Progenitor cell of endocrine pancreas (in vitro differentiated cells): ENCODE measurements at places on chromosomes 13 and 19. TPM values are rescaled to one million over a fixed set of nuclear protein-coding genes. Genes with fewer than 3 reads are reported as not detected.

- no peak for DNase-seq
- no peaks in the 10 kb centered on the region for H3K4me1 ChIP-seq
- no peak overlapping the region for H3K4me3 ChIP-seq
- peak overlapping the region; percentile 41 for H3K27ac ChIP-seq
- H3K36me3 ChIP-seq = no peaks in the 10 kb centered on the region
- no peaks in the 10 kb centered on the region for H3K27me3 ChIP-seq
Observed at GRCh38 chr19:29677001-29677817, 11.9 kb downstream of the PLEKHF1 start.

DNA sequence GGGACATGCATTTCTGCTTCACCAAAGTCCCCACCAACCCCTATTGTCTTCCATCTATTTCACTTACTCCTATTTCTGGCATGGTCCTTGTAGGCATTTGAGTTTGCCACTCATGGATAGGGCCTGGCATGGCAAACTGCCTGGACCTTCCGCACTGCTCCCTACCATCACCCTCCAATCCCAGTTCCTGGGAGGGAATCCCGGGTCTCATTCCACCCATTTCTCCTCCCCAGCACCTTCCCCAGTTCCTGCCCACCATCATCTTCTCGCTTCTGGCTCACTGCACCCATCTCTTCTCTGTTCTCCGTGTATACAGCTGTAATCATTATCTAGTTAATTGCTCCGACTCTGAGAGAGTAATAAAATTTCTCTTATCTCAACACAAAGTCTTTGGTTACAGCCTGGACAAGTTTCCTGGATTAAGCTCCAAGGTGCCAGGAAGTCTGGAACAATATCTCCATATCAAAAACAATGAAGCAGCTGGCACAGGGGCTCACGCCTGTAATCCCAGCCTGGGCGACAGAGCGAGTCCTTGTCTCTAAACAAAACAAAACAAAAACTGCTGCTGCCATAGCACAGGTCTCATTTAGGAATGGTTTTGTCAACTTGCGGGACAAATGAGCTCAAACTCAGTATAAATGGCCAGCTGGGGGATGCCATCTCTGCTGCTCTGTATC is 17.0 kb upstream of the COX7A1 start:
- peaks cover 2% of the 10 kb centered on the region for H3K36me3 ChIP-seq
- peaks cover 4% of the 10 kb centered on the region for H3K4me1 ChIP-seq
- DNase-seq = no peak
- no peak overlapping the region for H3K27ac ChIP-seq

DNA sequence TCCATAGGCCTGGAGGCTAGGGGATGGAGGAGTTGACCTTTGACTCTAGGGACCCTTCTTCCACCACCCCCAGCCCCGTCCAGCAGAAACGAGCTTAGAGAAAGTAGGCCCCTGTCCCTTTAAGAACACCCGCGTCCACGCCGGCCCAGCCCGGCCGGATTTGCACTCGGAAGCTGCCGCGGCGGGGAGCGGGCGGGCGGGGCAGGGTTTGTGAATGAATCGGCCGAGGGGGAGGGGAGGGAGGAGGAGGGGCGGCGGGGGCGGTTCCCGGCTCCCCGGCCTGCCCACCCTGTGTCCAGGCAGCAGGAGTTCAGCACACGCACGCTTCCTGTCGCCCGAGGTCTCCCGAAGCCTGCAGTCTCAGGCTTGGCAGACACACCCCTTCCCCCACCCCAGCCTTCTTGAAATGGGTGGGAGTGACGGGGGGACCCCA is 1.5 kb downstream of the UNC13A start:
- H3K4me3 ChIP-seq = no peak overlapping the region
- peaks cover 57% of the 10 kb centered on the region for H3K27me3 ChIP-seq
- no peak overlapping the region for H3K27ac ChIP-seq
- DNase-seq = no peak
- H3K36me3 ChIP-seq = no peaks in the 10 kb centered on the region
- peaks cover 3% of the 10 kb centered on the region for H3K4me1 ChIP-seq

DNA sequence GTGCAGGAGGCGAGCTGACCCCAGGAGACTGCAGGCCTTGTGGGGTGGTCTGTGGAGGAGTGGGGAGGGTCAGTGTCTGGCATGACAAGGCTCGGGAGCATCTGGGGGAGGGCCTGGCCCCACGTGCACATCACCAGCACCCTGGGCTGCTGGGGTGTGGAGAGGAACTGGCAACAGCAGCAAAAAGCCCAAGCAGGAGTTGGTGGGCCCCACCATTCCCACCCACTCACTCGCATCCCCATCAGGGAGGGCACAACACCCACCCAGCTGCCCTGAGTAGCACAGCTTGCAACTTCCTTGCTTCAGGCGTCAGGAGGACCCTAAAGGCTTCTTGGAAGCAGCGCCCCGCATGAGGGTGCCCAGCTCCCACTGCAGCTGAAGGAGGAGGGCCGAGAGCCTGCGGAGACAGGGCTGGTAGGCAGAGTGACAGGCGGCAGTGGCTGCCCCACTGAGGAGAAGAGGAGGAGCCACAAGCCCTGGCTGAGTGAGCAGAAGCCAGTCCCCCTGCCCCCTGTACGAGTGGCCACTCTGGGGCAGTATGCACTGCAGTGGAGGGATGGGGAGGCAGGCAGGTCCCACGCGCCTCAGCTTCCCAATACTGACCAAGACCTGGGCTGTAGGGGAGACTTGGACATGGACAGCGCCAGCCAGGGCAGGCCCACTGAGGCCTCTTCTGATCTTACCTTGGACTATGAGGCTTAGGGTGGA is 26.5 kb downstream of the ELL start:
- H3K27ac ChIP-seq = no peak overlapping the region
- no peak for DNase-seq
- H3K36me3 ChIP-seq = no peaks in the 10 kb centered on the region
- H3K27me3 ChIP-seq = no peaks in the 10 kb centered on the region
- H3K4me1 ChIP-seq = no peaks in the 10 kb centered on the region
- H3K4me3 ChIP-seq = no peak overlapping the region

GRCh38 chr13:54210397-54211049 is 1181.9 kb downstream of the OLFM4 start:
- no peak for DNase-seq
- no peaks in the 10 kb centered on the region for H3K27me3 ChIP-seq
- H3K4me3 ChIP-seq = no peak overlapping the region
- no peaks in the 10 kb centered on the region for H3K4me1 ChIP-seq

DNA sequence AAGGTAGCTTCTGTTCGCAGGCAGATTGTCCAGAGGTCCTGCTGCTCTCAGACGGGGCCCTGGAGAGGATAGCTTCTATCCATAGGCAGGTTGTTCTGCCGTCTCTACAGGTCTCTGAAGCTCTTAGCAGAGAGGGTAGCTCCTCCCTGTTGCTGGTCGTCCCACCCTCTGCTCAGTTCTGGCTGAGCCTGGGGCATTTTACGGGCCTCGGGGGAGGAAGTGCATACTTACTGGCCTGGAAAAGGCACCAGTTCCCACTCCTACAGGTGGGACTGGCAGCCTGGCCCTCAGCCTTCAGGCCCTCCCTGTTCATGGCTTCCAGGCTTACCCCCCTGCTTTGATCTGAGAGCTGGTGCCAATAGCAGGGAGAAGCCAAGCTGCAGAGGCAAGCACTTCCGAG is 42.3 kb downstream of the USPL1 start:
- peaks cover 19% of the 10 kb centered on the region for H3K36me3 ChIP-seq
- no peak for DNase-seq
- H3K27me3 ChIP-seq = peaks cover 2% of the 10 kb centered on the region

Gene GPR4
- not detected in 2 replicates for total RNA-seq

Gene C5AR1
- 2.4 and 2.9 TPM in 2 replicates for total RNA-seq

Gene PSG11
- total RNA-seq = not detected in 2 replicates

DNA sequence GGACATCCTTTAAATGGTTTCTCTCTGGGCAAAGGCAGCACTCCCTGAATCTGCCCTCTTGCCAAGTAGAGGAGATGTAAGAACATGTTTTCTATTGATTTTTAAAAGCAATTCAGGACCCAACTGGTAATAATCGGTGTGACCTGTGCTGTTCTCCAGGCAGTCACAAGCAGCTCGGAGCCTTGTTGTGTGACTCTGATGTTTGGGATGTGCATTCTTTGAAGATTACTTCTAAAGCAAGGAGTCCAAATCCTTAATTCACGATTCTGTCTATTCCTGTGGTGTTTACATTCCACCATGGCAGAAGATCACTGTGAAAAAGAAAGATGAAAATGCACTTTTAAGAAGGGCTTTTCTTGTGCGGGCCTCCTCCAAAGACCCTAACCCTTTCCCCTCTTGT is 122.3 kb upstream of the ZNF536 start:
- H3K4me1 ChIP-seq = peaks cover 3% of the 10 kb centered on the region
- no peak for DNase-seq
- H3K4me3 ChIP-seq = no peak overlapping the region
- no peak overlapping the region for H3K27ac ChIP-seq

Gene MYPOP
- total RNA-seq = 11.1 and 11.8 TPM in 2 replicates

DNA sequence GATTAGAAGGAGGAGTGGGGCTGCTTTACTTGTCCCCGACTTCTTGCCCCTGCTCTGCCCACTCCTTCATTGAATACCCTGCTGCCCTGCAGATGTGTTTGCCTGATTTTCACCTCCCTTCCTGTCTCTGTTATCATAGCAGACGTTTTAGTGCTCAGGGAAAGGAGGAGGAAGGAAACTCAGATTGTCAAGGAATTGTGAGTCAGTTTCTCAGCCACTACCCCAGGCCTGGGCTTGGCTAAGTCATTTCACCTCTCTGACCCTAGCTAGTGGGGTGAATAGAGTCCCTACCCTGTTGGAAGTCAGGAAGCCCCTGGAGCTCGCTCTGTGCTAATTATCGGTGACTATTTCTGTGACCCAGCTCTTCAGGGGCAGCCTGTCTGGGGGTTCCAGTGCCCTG is 3.9 kb downstream of the BCKDHA start:
- peaks cover 20% of the 10 kb centered on the region for H3K4me1 ChIP-seq
- H3K27me3 ChIP-seq = no peaks in the 10 kb centered on the region
- H3K36me3 ChIP-seq = no peaks in the 10 kb centered on the region
- peak overlapping the region; percentile 87 for H3K27ac ChIP-seq
- DNase-seq = no peak
- H3K4me3 ChIP-seq = no peak overlapping the region

Gene ZNF541
- not detected in 2 replicates for total RNA-seq

Gene ZNF296
- total RNA-seq = 1.1 and 1.3 TPM in 2 replicates

GRCh38 chr19:47358936-47359335 is 9.8 kb downstream of the DHX34 start:
- H3K27me3 ChIP-seq = no peaks in the 10 kb centered on the region
- DNase-seq = no peak
- H3K36me3 ChIP-seq = peaks cover 33% of the 10 kb centered on the region
- H3K4me1 ChIP-seq = no peaks in the 10 kb centered on the region

- DNase-seq = no peak
- peaks cover 8% of the 10 kb centered on the region for H3K36me3 ChIP-seq
- no peak overlapping the region for H3K27ac ChIP-seq
- H3K4me1 ChIP-seq = no peaks in the 10 kb centered on the region
Observed at GRCh38 chr13:110517505-110518225, 43.9 kb downstream of the RAB20 start.
